ENCODE measurements at places on chromosomes 7 and 10.

- DNase-seq, result no peak
Observed at GRCh38 chr7:48090095-48090805, 1.2 kb downstream of the UPP1 start.

GRCh38 chr10:97499561-97500296 is 1.0 kb downstream of the UBTD1 start:
- no peak for DNase-seq

DNA sequence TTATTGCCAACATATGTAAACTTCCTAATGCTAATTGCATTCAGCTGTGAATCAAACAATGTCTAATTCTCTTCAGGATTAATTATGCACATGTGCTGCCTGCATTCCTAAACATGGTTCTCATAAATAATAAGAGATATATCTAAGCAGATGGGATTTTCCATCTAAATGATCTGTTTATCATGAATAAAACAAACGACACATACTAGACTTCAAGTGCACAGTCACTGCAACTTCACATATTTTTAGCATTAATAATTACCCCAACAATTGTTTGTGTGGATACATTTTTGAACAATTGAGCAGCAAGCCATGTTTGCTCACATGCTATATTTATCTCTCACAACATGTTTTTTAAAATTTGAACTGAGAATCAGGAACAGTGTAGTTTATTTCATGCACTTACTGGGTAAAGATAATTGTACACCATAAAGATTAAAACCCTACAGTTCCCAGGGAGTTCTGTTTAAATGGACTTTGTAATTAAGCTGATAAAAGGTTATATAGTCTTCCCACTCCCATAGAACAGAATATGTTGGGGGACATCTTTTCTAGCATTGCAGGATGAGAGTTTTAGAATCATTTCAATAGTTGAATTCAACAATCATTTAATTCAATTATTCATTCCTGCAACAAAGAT is 378.5 kb downstream of the MDFIC start:
- DNase-seq, result no peak

- DNase-seq, result no peak
Observed at GRCh38 chr10:78727728-78728127, 341.0 kb upstream of the ZMIZ1 start.

DNA sequence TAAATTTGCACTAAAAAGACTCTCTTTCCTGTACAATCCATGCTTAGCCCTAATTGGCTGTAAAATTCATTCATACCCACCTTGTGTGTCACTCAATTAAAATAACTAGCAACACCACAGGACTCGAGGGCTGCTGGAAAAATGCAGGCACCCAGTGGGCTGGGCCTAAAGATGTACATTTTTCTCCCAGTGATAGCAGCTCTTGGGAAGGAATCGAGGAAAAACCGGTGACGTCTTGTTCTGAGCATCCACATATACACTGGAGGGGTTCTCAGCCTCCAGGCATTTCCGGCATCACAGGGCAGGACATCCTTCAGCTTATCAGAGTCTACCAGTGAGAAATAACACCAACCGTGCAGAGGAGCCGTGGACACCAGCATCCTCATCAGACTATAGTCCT is 85.8 kb upstream of the PITRM1 start:
- no peak for DNase-seq

Data from stimulated activated CD8-positive, alpha-beta memory T cell treated with anti-CD3 and anti-CD28 coated beads, Interleukin-4, amount 100 ng/mL, for 4 hours (primary cell).